A172 (cell line): ENCODE measurements at places on chromosomes 13 and 19. TPM values are rescaled to one million over a fixed set of nuclear protein-coding genes. Genes with fewer than 3 reads are reported as not detected.

Gene MIA
- total RNA-seq: not detected in 2 replicates

Gene CPB2
- not detected in 2 replicates for total RNA-seq

Gene ISOC2
- 114 and 139 TPM in 2 replicates for total RNA-seq

Gene LGALS7
- not detected in 2 replicates for total RNA-seq

Gene NLRP5
- total RNA-seq: 0.24 TPM in 1 of 2 replicates, not detected in the other
